ENCODE measurements at places on chromosomes 7 and 10.

DNA sequence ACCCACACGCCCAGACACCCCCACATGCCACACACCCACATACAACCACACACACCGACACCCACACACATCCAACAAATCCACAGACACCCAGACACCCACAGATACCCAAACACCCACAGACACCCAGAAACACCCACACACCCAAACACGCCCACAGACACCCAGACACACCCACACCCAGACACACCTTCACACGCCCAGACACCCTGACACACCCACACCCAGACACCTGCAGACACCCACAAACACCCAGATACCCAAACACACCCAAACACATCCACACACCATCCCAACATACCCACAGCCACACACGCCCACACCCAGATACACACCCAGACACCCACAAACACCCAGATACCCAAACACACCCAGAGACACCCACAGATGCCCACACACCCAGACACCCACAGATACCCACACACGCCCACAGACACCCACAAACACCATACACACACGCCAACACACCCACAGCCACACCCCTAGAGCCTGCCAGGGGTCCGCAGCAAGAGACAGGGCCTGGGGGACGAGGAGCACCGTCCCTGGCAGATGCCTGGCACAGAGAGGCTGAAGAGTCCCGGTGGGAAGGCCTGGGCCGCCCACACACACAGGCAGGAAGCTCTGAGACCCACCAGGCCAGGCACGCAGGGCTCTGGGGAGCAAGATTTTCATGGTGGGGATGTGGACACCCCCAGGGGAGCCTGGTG lies 28.5 kb downstream of the CYP2W1 start:
- no peak for DNase-seq

DNA sequence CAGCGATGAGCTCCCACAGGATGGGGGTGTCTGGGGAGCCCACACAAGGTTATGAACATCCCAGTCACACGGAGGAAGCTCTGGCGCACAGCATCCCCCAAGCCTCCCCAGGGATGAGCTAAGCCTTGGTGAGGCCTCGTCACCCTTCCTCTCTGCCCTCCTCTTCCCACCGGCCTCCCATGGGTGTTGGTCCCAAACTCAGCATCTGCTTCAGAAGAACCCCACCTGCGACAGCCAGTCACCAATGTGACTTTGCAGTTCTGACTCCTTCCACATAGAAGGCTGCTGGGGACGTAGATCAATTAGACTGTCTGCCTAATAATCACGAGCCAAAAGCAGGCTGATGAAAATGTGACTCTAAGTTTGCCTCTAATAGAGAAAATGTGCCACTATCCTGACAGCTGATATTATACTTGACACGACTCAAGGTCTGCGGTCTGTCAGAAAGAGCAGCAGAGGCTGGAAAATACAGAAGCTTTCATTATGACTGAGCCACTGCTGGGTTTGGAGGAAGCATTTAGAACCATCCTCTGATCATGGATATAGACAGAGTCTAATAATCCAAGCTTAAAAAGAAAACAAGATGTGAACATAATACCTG lies 116.0 kb upstream of the PFKP start:
- DNase-seq, result no peak

GRCh38 chr10:58351616-58352578 lies 17.1 kb downstream of the UBE2D1 start:
- DNase-seq, result no peak

DNA sequence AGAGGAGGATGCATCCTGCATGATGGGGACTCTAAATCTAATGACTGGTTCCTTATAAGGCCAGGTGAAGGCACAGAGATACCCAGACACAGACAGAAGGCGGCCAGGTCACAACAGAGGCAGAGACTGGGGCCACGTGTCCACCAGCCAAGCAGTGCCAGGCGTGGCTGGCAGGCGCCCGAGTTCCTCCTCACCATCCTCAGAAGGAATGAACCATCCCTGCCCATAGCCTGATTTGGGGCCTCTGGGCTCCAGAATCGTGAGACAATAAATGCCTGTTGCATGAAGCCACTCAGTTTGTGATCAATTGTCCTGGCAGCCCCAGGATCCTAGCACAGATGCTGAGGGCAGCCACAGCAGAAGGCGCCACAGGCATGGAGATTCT lies 69.0 kb upstream of the TNRC18 start:
- DNase-seq, result peak; percentile 38

DNA sequence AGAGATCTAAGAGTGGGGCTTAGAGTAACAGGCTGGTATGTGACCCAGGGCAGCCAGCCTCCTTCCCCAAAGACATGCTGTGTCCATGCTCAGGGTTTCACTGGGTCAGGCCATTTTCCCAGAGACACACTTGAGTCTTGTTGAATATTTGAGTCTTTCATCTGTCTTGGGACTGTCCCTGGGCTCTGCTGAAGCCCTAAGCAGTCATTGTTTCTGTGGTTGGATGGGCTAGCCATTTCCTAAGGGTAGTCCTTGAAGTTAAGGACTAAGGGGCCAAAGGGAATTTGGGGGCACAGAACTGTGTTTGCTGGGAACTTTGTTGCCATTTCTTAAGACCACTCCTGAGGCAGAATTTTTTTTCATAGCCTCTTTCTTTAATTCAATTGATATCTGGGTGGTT lies 98.4 kb upstream of the SAMD8 start:
- DNase-seq, result no peak

- no peak for DNase-seq
Observed at GRCh38 chr7:15874774-15875173, 188.3 kb upstream of the MEOX2 start.

Data from ecto neural progenitor cell (in vitro differentiated cells).